ENCODE measurements at places on chromosomes 1 and 21. TPM values are rescaled to one million over a fixed set of nuclear protein-coding genes. Genes with fewer than 3 reads are reported as not detected.

GRCh38 chr1:186869526-186870228 lies 40.9 kb downstream of the PLA2G4A start:
- DNase-seq = no peak

DNA sequence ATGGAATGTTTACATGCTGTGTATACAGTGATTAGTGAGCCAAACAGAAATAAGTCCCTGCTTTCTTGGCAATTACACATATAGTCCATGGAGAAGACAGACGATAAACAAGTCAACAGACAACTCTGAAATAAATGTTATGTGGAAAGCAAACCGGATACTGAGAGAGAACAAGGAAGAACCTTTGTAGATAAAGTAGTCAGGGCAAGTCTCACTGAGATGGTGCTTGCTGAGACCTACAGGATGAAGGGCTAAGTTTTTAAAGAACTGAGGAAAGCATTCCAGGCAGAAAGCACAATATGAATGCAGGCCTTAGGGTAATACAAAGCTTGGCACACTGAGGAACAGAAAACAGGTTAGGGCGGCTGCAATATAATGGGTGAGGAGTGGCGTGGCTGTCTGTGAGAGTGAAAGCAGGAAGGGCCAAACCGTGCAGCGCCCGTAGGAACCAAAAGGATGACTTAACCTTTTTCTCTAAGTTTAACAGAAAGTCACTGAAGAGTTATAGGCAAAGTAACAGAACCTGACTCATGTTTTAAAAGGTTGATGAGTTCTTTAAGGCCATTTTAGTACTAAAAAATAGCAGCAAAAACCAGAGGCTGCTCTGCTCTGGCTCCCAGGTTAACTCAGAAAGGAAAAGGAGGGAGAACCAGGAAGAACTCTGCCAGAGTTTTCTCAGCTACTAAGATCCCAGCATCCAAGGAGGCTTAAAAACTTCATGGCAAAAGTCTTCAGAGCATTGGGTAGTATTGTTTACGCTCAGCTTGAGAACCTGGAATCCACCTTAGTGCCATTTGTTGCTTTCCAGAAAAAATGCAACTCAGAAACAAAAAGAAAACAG lies 8.7 kb upstream of the TTF2 start:
- no peak for DNase-seq

- DNase-seq = no peak
Measured at GRCh38 chr1:48596046-48596445, 124.0 kb upstream of the SPATA6 start.

DNA sequence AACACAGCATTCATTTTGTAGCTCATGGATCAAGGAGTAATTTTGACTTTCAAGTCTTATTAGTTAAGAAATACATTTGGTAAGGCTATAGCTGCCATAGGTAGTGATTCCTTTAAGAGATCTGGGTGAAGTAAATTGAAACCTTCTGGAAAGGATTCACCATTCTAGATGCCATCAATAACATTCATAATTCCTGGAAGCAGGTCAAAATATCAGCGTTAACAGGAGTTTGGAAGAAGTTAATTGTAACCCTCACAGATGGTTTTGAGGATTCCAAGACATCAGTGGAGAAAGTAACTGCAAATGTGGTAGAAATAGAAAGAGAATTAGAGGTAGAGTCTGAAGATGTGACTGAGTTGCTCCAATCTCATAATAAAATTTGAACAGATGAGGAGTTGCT lies 216.6 kb downstream of the GREM2 start:
- DNase-seq = no peak

GRCh38 chr1:218585511-218586184 lies 240.5 kb downstream of the TGFB2 start:
- no peak for DNase-seq

DNA sequence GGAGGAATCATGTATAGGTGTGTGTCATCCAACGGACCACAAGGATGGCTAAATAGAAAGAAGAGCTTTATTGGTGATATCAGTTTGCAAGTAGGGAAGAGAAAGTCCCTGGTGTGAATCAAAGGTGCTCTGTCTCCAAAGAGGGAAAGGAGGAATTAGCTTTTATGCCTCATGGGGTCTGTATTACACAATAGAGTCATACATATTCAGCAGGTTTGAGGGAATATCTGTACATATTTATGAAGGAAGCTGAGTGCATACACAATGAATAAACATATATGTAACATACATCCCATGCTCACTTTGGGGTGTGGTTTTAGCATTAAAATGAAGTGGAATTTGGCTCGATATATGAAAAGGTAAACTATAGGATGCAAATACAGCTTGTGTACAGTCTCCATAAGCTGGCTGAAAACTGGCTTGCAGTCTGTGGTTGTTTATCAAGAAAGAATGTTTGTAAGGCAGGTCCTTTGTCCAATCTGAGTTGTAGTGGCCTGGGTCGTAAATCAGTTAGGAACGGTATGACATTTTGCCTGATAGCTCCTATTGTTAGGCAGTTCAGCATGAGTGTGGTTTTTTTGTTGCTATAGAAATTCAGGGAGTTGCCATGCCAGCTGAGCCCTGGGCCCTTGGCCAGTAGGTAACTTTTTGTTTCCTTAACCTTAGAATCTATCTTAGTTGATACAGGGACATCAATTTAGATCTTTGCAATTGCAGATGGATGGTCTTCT lies 198.0 kb upstream of the ZP4 start:
- no peak for DNase-seq

- DNase-seq = no peak
Measured at GRCh38 chr1:10339815-10340214, 59.0 kb upstream of the PGD start.

DNA sequence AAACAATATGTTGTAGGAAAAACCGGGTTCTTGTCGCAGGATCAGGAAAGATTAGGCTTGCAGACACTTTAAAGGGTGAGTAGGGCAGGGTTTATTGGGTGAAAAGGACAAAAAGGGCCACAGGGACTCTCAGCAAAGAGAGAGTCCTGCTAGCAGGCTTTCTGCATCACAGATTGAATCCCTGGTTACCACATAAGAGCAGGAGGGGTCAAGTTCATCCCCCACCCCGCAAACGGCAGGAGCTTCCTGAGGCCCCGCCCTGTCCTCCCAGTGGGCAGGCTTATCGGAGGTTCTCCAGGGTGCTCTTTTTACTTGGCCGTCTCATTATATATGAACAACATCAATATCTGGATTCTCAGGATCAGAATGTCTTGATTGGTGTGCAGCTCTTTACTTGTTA lies 47.7 kb downstream of the SYCP1 start:
- no peak for DNase-seq

DNA sequence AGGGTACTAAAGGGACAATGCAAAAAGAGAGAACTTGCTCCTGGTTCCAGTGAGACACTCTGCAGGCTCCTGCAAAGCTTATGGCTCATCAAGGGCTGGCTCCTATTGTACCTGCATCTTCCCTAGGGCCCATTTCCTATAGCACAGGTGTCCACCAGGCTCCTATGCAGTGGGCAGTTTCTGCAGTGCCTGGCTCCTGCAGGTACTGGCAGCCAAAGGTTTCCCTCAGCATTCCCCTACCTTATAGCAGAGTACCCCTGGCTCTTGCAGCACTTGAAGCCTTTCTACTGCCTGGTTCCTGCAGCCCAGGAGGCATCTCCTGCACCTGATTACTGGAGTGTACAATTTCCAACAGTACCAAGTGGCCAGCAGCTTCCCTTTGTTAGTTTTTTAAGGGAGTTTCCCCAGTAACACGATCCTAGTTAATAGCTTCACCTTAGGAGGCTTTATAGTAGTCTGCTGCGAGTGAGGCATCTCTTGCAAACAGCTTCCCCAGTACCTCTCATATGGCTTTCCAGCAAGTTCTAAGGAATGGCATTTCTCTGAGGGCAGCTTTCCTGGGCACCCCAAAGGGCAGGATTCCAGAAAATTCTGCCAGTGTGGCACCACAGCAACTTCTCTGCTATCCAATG lies 141.7 kb downstream of the DENND1B start:
- no peak for DNase-seq

DNA sequence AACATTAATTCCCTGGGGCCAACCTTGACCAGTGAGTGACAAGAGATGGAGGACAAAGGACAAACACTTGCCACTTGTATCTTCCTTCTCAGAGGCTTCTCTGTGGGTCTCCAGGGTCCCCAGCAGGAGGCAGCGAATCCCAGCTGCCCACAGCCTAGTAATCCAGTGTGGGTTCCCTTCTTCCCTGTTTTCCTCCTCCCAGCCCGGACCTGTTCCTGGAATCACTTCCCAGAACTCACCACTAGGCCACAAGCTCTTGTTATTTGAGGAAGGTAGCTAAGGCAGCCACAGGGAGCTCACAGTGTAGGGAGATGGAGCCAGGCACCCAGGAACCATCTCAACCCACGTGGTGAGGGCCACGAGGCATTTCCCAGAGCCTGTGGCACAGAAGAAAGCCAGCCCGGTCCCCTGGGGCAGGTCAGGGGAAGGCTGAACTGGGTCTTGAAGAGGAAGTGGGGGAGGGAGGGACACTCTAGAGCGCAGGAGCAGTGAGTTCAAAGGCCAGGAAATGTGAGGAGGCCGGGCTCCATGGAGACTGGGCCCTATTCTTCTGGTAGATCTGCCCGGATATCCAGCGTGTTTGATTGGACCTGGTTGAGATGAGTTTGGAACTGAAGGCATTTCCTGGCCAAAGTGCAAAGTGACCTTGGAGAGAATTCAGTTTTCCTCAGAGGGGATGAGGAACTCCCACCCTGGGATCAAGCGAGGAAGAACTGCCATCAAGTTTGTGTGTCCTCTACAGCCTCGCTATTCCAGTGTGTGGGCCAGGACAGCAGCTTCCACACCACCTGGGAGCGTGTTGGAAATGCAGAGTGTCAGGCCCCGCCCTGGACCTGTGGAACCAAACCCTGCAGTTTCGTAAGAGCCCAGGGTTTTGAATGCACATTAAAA lies 20.3 kb upstream of the C2CD2 start:
- DNase-seq = no peak

The CD5L gene
- not detected for total RNA-seq

The KRTAP19-3 gene
- not detected for total RNA-seq

The OVAAL gene
- 6.3 TPM for total RNA-seq

DNA sequence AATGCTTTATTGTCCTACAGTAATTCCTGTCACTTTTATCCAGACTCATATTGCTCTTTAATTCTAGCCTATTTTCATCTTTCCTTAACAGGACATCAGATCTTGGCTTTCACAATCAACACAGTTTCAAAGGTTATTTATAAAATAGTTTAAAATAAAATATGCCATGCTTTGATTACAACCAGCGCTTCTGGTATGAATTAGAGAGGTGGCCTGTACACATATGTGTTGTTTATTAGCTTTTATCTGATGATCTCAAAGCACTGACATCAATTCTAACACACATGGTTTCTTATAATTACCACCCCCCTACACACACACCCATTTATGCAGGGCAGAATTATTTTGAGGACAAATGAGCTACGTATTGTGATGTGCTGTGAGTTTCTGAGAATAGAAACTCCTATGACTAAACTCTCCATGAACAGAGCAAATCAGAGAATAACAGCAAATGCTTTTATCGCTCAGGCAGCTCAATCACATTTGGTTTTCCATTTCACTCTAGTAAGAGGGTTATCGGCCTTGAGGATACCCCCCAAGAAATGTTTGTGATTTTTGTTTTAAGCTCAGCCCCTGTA lies 18.0 kb downstream of the CD247 start:
- no peak for DNase-seq

DNA sequence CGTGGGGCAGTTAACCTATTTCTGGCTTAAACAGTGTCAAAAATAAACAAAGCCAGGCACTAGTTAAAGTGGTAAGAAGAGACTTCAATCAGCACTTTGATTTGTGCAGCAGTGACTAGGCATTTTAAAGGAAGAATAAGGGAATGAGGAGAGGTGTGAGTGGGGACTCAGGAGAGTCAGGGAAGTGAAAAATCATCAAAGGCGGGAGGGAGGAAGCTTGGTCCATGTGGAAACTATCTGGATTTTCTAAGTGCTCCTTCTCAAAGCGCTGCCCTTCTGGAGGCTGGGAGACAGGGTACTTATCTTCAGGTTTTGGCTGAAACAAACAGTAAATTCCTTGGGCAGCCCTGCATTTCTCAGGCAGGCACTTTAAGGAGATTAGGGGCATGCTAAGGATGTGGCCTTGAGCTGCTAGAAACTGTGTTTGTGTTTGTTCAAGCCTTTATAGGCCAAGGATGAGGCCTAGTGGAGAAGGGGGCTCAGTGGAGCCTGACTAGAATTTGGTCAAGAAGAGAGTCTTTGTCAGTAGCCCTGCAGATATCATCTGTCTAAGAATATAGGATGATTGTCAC lies 486.5 kb downstream of the SIPA1L2 start:
- no peak for DNase-seq

DNA sequence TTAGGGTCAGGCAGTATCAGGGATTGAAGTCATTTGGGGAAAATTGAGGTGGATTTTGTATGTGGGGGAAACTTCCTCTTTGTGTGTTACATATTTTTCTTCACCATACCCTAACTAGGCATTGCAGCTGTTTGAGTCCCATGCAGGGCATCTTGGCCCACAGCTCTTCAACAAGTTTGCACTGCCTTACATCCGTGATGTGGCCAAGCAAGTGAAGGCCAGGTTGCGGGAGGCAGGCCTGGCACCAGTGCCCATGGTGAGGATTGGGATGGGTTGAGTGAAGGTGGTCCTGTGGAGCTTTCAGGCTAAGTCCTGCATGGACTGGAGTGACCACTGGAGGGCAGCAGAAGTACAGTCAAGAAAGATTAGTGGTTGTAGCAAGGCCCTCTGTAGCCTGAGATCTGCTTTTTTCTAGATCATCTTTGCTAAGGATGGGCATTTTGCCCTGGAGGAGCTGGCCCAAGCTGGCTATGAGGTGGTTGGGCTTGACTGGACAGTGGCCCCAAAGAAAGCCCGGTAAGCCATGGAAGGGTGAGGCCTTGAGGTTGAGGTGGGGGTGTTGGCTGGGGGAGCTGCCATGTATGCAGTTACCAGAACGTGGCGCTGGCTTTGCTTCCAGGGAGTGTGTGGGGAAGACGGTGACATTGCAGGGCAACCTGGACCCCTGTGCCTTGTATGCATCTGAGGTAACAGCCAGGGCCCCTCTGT lies 2.4 kb downstream of the UROD start:
- DNase-seq = no peak

- no peak for DNase-seq
Measured at GRCh38 chr1:188004849-188005248, 1176.1 kb downstream of the PLA2G4A start.

- DNase-seq = no peak
Measured at GRCh38 chr1:232620356-232620969, 9.5 kb downstream of the SIPA1L2 start.

The DISP1 gene
- 3.0 TPM for total RNA-seq

- no peak for DNase-seq
Measured at GRCh38 chr21:30434033-30434631, 4.1 kb downstream of the KRTAP13-4 start.
